Endothelial cell of umbilical vein (primary cell): ENCODE measurements at places on chromosomes 2 and 18.

GRCh38 chr18:48548921-48549320 is 10.1 kb downstream of the CTIF start:
- no peak for DNase-seq

DNA sequence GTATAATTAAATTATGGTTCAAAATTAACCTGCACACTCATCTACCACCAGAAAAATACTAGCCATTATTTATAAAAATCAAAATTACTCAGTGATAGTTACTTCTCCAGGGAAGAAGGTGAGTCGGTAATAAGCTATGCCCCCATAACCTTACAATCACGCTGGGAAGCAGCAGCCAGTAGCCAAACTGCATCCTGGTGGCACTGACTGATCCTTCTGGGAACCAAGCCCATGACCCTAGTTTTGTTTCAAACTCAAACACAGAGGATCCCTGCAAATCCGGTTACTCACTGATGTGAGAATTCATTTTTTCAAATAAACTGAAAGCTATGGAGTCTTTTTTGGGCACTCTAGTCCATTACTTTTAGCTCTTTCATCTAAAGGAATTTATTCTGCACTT is 88.2 kb upstream of the VWC2L start:
- DNase-seq, result no peak

DNA sequence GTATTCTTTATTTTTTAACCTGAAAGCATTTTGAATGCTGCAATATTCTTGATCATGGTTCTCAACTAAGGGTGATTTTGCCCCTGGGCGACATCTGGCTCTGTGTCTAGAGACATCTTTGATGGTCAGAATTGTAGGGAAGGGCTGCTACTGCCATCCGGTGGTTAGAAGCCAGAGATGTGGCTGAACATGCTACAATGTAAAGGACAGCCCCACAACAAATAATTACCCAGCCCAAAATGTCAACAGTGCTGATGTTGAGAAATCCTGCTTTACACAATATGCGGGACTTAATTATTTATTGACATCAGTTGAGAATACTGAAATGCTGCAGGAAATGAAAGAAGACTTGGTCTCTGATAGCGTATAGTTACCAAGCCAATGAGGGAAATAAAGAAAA is 37.5 kb upstream of the SERPINB2 start:
- DNase-seq, result peak; percentile 17

DNA sequence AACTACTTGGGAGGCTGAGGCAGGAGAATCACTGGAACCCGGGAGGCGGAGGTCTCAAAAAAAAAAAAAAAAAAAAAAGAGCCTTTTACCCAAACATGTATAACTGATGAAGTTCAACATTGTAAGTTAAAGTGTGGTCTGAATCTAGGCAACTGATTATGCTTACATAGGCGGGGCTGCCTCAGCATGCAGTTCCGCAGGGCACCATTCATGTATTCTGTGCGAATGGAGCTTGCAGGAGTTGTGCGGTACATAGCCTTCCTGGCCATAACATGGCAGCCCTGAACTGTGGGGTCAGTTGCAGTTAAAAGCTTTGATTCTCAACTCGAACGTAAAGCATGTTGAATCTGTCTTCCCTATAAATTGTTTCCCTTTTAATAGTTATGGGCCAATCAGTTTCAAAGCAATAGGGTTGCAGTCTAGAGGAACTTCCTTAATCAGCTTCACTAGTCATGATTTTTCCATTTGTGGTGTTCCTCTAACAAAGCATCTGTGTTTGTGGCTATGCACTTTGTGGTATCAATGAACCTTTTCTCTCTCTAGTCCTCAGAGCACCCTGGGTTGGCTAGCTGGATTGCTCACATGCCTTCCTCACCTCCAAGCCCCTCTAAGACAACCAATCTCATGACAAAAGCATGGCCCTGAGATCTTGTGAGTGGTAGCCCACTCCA is 30.6 kb upstream of the CEP68 start:
- no peak for DNase-seq

GRCh38 chr18:9092665-9093064 is 9.8 kb upstream of the NDUFV2 start:
- DNase-seq, result peak; percentile 72

- DNase-seq, result no peak
Observed at GRCh38 chr2:129794540-129794939, 184.9 kb upstream of the RAB6C start.

GRCh38 chr2:138689705-138690104 is 90.5 kb downstream of the NXPH2 start:
- DNase-seq, result no peak
